ENCODE measurements at places on chromosomes 2 and 18.

- DNase-seq: no peak
Measured at GRCh38 chr2:20021405-20022009, 9.0 kb upstream of the MATN3 start.

- no peak for DNase-seq
Measured at GRCh38 chr2:119440873-119441272, 9.2 kb downstream of the TMEM37 start.

- DNase-seq: no peak
Measured at GRCh38 chr2:40680547-40680946, 228.7 kb upstream of the SLC8A1 start.

- no peak for DNase-seq
Measured at GRCh38 chr2:172153156-172153555, 50.5 kb upstream of the DLX2 start.

DNA sequence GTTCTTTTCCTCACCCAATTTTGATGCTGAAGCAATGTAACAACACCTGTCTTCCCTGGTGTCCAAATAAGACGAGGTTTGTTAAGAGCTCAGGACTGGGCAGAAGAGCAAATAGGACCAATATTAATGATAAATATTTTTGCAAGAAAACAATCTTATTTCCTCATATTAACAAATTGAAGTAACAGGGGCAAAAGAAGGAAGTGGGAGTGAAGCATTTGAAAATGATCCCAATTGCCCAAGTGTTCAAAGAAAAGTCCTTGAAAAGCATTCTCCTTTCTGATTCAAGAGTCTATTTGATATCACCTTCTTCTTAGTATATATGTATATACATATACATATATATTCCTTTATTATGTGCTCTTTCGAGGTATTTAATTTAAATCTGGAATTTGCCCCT is 418.8 kb downstream of the ARHGAP15 start:
- no peak for DNase-seq

DNA sequence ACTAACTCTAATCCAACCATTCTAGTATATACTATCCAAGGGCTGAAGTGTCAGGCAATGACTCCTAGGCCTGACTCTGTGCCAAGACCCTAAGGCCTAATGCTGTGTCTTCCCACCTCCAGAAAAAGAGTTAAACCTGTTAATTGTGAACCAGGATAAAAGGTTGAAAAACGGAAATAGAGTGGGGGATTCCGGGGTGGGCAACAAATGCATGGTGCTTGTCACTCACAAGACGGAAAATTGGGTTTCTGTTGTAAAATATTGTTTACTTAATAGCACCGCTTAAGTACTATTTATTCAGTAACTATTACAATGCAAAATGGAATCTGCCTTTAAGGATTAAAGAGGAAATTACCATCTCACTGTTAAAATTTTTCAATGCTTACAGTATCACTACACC is 3.2 kb downstream of the STK17B start:
- DNase-seq: no peak

DNA sequence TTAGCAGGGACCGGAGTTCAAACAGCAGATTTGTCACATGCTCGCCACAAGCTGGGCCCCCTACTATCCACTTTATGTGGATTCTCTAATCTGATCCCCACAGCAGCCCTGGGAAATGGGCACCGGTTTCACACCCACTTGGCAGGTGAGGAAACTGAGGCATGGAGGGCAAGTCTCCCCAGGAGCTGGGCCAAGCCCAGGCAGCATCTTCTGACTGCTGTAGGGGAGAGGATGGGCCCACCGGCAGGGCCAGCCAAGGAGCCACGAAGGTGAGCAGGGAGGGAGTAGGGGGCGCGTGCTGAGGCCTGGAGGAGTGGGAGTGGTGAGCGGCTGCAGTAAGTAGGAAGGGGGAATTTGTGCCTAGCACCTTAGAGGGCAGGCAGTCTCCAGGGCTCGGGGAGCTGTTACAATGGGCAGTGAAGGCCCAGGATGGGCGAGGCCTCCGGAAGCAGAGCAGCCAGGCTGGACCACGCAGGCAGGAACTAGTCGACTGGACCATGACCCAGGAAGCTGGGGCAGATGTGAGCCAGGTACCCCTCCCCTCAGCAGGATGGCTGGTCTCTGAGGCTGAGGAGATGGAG is 37.1 kb downstream of the COA5 start:
- no peak for DNase-seq

- DNase-seq: no peak
Measured at GRCh38 chr2:241489088-241489487, 19.3 kb downstream of the STK25 start.

- no peak for DNase-seq
Measured at GRCh38 chr2:58606799-58607198, 365.7 kb upstream of the FANCL start.

- no peak for DNase-seq
Measured at GRCh38 chr2:45541450-45541849, 69.6 kb downstream of the SRBD1 start.

DNA sequence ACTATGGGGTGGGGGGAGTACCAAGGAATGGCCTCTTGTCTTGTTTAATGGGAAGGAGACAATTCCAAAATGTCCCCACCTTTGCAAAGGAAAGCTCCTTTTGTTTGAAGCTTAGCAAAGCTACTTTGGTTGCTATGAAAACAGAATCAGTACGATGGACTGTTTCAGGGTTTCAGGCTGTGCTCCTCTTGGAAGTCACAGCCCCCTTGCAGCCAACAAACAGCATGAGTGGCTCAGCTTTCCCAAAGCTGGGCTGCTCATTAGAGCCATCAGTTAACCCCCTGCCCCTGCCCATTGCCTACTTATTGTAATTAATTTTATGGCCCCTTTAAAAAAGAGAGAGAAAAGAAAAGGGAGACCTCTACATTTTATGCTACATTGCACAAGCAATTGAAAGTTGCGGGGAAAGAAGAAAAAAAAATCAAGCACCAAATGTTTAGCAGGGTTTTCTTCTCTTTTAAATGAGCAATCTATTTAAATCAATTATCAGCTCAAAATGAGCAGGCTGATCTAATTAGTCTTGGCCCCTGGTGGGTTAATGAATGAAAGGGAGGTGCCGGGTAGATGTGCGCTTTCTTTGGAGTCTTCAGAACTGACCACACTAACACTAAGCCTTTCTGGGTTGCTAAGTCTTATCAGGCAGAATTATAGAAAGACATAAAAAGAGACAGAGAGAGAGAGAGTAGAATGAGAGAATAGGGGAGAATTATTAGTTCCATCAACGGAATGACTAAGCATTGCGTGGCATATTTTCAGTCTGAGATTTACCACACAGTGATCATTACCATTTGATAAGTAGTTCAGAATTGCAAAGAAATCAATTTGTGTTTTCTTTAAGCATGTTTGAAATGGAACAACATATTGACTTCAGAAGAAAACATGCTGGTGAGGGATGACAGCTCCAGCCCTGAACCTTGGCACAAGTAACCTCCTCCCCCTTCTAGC is 284.9 kb downstream of the INSIG2 start:
- DNase-seq: no peak

- DNase-seq: no peak
Measured at GRCh38 chr2:18490901-18491300, 69.6 kb downstream of the RDH14 start.

GRCh38 chr2:183927406-183928325 is 670.7 kb upstream of the ZNF804A start:
- no peak for DNase-seq

GRCh38 chr2:181780047-181780651 is 99.8 kb upstream of the NEUROD1 start:
- DNase-seq: no peak

DNA sequence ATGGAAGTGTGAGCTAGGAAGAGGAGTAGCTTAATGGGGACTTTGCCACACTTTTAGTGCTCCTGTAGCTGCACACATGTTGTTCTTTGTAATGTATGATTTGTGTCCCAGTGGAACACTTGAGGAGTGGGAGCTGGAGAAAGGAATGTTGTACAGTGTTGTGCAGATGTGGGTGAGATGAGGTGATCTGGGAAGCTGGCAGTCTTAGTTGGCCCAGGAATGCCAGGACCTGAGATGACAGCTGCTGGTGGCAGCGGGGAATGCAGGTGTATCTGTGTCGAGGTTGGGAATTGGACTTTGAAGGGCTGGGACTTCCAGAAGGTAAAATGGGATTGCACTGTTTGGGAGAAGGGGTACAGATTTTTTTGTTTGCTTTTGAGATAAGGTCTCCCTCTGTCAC is 23.6 kb downstream of the NEDD4L start:
- no peak for DNase-seq

- DNase-seq: no peak
Measured at GRCh38 chr2:84894758-84895520, 10.5 kb upstream of the TMSB10 start.

GRCh38 chr2:12616456-12617156 is 100.1 kb upstream of the TRIB2 start:
- no peak for DNase-seq

GRCh38 chr2:222690564-222691200 is 19.2 kb downstream of the MOGAT1 start:
- DNase-seq: peak; percentile 59

DNA sequence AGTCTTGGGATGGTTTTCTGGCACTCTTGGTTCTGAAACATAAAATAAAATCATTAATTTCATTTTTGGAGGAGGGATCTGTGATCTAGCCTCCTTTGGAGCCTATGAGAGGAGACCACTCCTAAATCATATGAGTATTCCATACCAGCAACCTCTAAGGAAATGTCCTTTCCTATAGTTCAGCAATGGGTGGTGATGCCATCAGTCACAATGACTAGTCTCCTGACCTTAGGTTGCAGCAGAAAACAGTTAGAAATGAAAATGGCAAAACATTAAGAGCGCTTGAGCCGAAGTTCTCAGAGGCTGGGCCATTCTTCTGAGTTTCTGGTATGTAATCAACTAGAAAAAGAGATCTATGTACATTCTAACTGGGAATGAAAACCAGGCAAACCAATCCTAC is 56.5 kb downstream of the TMEM247 start:
- no peak for DNase-seq

DNA sequence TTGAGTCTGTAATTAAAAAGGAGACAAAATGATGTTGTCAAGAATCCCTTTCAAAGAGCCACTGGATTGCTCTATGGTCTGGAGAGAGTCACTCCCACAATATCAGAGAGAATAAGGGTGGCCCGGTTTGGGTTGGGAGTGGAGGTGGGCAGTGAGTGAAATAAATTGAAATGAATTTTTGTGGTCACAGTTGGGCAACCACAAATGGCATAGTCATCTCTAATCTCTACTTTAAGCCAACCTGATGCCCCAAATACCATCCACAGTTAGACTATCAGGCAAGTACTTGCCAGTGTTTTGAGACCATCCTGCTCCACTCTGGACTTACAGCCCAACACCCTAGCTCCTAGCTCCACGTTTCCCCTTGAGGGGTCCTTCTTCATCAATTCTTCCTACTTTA is 559.7 kb downstream of the BCL11A start:
- DNase-seq: no peak

DNA sequence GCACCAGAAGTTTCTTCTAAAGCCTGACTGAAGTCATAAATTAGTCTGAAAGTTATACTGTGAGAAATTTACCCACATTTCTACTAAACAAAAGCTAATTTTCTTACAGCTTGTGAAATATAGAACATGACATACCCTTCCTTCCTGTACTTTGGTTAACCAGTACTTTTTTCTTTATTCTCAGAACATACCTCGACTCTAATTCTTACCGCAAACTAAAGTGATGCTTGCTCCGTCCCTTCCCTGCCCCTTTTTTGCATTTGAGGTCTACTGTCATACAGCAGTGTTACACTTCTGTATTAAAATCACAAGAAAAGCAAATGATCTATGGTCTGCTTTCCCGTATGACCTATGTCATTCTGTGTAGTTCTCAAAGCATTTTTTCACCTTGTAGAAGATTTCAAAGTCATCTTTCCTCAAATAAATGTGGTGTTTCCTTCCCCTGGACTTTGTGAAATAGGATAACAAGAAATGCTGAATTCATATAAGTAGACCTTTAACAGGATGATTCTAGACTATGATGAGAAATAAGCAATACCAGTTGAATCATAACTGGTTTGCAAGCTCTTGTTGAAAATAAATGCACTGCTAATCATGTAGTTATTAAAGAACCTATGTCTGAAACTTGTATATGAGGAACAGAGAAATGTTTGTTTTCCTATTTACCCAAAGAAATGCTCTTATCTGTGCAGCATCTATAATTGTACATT is 30.4 kb downstream of the CYTIP start:
- peak; percentile 45 for DNase-seq

- no peak for DNase-seq
Measured at GRCh38 chr18:41266616-41267015, 688.4 kb upstream of the PIK3C3 start.

DNA sequence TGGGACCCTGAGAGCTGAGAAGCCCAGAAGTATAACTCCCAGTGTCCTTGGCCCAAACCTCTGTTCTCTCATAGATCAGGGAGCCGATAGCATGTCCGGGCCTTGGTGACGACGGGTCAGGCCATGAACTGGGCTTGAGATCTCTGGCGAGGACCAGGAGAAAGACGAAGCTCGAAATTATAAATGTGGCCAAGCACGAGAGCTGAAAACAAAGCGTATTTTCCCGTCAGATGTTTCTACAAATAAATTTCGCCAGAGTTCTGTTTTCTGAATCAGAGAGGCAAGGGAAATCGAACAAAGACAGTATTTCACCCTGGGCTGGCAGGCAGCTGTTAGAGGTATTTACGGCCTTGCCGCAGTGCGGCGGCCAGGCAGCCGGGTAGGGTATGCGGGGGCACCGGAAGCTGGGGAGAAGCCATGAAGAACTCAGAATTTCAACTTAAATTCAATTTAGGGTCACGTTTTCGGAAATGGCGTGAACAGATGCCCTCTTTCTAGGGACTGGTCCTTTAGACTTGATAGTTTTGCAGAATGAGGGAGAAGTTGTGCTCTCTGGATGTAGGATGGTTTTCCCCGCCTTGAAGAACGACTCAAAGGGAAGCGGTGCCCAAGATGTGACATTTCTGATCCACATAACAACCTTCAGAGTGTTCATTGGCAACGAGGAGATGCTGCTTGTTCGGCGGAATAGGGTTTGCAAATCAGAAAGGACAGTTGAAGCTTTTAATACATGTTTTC is 9.6 kb downstream of the HOXD8 start:
- no peak for DNase-seq

DNA sequence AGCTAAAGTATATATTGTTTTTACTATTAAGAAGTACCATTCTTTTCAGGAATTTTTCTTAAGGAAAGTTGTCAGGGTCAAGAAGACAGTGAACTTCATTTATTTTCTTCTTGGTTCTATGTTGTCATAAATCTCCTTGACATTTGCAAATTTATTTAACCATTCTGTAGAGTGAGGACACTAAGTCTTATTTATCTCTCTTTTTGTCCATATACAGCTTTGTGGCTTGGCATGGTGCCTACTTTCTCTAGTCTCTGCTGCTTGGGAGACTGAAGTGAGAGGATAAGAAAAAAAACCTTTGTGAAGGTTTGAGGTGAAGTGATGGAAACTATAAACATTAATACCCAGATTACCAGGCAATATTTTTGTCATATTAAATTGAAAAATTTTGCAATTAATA is 1389.4 kb downstream of the SUCLG1 start:
- no peak for DNase-seq

GRCh38 chr2:45886171-45886663 is 234.7 kb downstream of the PRKCE start:
- no peak for DNase-seq

All from activated CD4-positive, alpha-beta T cell treated with anti-CD3 and anti-CD28 coated beads, Interleukin-2, amount 50 U/mL, for 4 hours (primary cell).